HuH-7 (cell line): ENCODE measurements at places on chromosomes 13 and 19.

DNA sequence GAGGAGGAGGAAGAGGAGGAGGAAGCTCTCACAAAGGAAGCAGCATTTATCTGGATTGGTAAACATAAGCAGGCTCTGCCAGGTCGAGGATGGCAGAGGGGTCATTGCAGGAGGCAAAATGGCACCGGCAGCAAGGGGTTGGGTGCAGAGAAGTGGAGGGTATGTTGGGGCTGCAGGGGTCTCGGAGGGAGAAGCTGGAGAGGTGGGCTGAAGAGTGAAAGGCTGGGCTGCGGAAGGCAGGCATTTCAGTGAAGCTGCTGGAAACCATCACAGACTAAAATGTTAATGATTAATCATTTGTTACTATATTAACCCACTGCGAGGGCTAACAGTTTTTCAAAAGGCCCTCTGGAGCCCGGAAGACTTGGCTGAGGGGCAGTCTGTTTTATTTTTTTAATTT is 24.6 kb downstream of the TPT1 start:
- peak; percentile 71 for DNase-seq

DNA sequence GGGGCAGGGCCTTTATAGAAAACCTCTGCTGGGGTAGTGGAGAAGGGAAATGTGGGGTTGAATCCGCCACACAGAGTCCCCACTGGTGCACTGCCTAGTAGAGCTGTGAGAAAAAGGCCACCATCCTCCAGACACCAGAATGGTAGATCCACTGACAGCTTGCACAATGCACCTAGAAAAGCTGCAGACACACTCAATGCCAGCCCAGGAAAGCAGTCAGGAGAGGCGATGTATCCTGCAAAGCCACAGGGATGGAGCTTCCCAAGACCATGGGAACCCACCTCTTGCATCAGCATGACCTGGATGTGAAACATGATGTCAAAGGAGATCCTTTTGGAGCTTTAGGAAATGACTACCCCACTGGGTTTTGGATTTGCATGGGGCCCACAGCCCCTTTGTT is 958.0 kb upstream of the MIR17HG start:
- no peak for DNase-seq

GRCh38 chr19:46985542-46986415 is 33.9 kb upstream of the NPAS1 start:
- DNase-seq = no peak

- DNase-seq = no peak
These were observed 91.8 kb upstream of the RAP2A start for GRCh38 chr13:97342136-97342535.

- DNase-seq = no peak
These were observed 13.3 kb downstream of the FAM216B start for GRCh38 chr13:42794577-42795275.

DNA sequence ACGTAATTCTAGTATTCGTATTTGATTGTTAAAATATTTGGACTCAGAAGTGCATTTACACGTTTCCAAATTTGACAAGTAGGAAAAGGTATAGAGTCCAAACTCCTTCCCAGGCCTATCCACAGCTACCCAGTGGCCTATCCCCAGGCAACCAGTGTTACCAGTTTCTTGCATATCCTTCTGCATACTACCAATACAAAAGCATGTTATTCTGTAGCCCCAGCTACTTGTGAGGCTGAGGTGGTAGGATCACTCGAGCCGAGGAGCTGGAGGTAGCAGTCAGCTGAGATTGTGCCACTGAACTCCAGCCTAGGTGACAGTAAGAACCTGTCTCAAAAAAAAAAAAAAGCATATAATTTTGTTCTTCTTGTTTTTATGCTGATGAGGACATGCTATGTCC is 67.1 kb downstream of the LRCH1 start:
- no peak for DNase-seq

DNA sequence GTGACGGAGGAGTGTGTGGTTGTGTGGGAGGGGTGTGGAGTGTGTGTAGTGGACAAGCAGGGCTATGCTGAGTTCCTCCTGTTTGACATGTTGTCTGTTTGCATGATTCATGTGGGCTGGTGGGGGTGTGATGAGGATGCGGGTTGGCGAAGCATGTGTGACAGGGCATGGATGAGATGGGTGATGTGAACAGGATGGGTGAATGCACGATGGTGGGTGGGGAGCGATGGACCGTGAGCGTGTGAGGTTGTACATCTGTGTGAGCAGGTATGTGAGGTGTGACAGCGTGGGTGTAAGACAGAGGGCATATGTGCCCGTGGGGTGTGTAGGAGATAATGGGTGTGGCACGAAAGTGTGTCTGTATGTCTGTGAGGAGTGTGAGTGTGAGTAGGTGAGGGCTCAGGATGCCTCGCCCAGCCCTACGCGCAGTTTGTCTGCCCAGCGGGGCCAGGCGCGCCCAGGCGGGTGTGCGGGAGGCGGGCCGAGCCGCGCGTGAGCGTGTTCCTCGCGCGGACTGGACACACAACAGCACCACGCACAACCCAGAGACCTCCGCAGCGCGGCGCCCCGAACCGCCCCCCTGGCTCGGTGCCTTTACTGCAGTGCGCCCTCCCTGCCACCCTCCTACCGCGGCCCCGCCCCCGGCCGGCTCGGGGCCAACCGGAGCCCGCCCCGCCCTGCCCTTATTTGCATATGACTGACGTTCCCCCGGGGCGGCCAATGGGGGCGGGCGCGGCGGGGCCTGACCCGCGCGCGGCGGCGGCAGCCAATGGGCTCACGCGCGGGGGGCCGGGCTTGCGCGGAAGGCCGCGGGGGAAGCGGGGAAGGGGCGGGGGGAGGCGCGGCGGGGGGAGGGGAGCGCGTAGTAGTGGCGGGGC is 14.4 kb downstream of the CIC start:
- peak; percentile 99 for DNase-seq

DNA sequence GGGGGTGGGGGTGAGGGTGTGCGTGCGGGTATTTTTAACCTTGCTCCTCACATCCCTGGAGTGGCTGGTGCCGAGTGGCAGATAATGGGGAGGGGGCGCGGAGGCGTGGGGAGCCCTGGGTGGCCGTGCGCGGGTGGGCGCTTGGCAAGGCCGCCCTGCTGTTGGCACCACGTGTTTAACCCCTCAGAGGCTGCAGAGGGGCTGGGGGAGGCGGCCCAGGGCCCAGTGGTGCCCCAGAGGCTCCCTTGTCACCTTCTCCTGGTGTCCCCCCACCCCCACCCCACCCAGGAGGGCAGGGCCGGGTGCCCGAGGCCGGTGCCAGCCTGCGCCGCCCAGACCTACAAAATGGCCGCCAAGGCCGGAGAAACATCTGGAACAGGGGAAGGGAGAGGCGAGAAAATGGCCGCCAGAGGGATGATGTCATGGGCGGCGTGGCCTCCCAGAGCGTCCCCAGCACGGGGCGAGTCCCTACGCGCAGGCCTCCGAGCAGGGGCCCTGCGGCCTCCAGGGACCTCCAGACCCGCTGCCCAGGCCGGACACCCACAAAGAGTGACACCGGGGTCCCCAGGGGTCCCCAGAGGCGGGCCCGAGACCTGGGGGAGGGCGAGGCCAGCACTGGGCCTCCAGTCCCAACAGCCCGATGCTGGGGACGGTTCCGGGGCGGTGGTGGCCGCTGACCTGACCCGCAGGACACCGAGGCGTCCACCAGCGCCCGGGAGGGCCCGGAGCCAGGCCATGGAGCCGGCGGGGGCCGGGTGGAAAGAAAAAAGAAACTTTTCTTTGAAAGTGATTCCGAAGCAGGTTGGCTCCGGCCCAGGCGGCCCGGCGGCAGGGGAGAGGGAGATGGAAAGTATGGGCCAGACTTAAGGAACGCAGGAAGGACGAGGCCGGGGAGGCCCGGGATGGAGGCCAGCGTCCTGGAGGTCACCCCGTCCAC is 38.2 kb downstream of the NFIC start:
- DNase-seq = no peak

DNA sequence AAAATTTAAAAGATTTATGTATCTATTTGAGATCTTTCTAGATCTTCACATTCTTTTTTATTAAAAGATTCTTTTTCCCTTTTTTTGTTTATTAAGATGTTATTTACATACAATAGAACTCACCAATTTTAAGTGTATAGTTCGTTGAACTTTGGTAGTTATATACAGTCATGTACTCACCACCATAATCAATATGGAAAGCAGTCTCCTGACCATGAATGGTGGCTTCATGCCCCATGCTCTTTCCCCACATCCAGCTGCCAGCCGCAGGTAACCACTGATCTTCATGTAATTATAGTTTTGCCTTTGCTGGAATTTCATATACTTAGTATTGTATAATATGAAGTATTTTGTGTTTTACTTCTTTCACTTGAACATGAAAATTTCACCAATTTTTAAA is 20.6 kb upstream of the GPR183 start:
- DNase-seq = no peak

DNA sequence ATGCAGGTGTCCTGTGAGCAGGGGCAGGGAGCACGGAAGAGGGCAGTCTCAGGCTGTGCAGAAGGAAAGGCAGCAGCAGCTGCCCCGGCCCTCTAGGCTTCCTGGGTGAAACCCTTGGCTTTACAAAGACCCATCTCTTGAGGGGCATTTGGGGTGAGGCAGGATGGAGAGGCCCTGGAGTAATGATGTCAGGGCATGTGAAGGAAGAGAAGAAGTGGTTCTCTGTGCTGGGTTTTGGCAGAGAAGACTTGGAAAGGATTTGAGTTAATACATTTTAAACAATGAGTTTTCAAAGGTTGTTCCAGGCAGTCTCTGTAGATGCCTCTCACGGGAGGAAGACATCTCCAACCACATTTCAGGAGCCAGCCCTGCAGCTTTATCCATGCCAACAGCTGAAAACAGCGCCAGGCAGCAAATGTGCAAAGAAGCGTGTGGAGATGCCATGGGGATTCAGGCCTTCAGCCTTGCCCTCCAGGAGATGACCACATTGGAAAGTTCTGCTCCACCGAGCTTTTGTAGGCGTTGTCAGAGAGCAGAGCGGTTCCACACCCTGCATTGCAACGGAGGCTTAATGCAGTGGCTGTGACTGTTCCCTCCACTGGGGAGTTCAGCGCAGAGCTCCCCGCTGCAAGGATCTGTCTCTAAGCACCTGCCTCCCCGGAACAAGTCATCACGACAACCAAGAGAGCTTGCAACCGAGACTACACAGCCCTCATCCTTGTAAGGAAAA is 322.8 kb downstream of the UQCRFS1 start:
- DNase-seq = no peak

GRCh38 chr13:104253063-104253680 is 1187.0 kb upstream of the SLC10A2 start:
- no peak for DNase-seq

DNA sequence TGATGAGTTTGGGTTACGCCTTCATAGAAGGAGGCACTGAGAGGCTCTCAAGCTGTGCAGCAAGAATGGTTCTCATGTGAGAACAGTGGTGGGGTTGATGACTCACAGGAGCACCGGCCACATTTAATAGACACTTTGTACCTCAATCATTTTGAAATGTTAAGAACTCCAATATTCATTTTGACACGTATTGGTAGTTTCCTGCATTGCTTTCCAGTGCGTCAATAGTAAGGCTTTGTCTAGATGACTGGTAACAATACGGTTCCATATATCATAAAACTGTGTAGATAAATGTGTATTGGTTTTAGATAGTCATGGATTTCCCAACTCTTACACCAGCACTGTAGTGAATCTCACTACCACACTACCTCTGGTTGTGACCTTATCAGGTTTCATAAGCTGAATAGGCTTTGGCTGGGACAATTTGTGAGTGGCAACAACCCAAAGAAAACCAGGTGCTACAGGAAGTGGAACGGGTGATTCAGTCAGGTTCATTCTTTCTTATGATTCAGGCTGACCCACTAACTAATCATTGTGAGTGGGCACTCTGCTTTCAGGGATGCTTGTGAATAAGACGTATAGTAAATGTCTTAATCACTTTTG is 362.6 kb downstream of the KLF5 start:
- DNase-seq = no peak

GRCh38 chr19:17325881-17326594 is 8.6 kb downstream of the ANO8 start:
- DNase-seq = no peak

DNA sequence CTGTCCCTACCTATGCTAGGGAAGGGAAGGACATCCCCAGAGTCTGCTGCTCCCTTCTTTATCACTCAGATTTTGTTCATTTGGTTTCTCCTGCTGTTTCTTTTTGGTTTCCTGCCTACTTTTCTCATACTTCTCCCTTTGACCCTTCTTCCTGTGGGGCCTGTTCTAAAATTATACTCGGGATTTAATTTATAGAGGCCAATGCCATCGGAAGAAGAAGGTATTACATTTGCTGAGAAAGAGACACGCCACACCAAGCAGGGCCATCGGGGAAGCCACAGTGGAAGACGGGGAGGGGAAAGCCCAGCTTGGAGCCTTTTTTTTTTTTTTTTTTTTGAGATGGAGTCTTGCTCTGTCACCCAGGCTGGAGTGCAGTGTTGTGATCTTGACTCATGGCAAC is 46.8 kb upstream of the FARP1 start:
- no peak for DNase-seq

DNA sequence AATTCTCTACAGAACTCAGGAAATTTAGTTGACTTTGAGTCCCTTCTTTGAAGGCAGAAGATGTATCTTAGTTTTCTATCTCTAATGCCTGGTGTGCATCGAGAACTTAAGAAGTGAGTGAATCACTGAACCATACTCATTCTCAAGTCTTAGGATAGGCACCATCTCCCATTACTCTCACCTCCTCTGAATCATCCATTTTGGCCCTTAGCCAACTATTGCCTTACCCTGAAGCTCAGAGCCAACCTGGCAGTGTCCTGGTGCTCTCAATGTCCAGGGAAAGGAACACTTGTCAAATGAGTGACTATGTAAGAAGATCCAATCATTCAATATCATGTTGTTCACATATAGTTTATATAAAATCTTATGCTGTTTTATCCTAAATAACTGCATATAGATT is 146.6 kb downstream of the RGCC start:
- DNase-seq = no peak

DNA sequence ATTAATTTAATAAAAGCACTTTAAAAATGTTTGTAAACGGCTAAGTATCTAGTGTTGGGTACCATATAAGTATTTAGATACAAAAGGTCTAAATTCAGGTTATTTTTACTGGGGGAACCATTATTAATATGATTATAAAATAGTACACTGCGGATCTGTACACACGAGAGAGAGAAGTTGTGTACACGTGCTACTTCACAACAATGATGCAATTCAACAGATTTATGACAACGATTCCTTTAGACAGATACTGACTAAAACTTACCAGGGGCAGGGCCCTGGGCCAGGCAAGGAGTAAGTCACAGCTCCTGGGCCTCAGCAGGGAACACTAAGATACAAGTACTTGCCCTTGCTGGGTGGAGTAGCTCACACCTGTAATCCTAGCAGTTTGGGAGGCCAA is 29.1 kb upstream of the TPTE2 start:
- DNase-seq = no peak

- no peak for DNase-seq
These were observed at the start of gene OSCAR for GRCh38 chr19:54100561-54100960. Gene OSCAR, minus strand, starts transcription at chr19:54100803. Its CDS starts 11 bp downstream, at chr19:54100792.

- no peak for DNase-seq
These were observed 13.7 kb downstream of the ANKRD27 start for GRCh38 chr19:32661318-32661717.

- DNase-seq = peak; percentile 61
These were observed 50.8 kb downstream of the LATS2 start for GRCh38 chr13:21010621-21011020.

DNA sequence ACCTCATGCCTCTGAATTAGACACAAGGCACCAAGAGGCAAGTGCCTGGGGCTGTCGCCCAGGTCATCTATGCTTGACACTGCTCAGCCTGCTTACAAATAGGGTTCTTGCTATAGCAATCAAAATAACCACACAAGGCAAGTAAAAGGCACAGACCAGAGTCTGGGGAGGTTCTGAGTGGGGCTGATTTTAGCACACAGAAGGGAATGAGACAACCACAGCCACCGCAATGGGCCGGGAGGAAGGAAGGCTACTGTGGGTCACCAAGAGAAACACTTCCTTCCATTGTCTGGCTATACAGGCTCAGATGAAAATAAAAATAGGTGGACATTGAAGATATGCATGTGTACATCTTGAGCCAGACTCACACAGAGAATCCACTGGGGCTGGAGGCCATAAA is 159.1 kb downstream of the DLEU7 start:
- no peak for DNase-seq
